ENCODE measurements at places on chromosomes 16 and 17.
A peak's percentile ranks its signal among the peaks of the same experiment; 100 is the strongest.

DNA sequence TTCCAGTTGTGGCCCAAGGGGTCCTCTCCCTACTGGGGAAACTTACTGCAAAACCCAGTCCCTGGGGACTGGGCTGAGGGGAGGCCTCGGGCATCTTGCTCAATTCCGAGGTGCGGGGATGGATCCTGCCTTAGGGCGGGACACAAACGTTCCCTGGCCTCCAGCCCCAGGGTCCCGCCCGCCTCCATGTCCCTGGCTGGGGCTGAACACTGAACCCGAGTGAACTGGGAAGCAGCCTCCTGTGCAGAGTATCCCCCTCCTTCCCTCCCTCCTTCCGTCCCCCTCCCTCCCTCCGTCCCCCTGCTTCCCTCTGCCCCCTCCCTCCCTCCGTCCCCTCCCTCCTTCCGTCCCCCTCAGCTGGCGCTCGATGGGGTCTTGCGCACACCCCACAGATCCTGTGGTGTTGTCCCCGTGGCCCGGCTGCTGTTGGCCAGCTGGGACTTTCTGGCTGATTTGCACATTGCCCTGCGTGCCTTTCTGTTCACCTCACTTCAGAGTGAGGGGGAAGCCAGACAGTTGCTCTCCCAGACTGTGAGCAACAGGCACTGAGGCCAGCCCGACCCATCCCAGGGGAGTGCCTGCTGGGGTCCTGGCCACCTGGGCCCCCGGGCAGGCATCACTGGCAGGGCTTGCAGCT, 5.5 kb downstream of the TRAF7 start:
- no peak for DNase-seq

DNA sequence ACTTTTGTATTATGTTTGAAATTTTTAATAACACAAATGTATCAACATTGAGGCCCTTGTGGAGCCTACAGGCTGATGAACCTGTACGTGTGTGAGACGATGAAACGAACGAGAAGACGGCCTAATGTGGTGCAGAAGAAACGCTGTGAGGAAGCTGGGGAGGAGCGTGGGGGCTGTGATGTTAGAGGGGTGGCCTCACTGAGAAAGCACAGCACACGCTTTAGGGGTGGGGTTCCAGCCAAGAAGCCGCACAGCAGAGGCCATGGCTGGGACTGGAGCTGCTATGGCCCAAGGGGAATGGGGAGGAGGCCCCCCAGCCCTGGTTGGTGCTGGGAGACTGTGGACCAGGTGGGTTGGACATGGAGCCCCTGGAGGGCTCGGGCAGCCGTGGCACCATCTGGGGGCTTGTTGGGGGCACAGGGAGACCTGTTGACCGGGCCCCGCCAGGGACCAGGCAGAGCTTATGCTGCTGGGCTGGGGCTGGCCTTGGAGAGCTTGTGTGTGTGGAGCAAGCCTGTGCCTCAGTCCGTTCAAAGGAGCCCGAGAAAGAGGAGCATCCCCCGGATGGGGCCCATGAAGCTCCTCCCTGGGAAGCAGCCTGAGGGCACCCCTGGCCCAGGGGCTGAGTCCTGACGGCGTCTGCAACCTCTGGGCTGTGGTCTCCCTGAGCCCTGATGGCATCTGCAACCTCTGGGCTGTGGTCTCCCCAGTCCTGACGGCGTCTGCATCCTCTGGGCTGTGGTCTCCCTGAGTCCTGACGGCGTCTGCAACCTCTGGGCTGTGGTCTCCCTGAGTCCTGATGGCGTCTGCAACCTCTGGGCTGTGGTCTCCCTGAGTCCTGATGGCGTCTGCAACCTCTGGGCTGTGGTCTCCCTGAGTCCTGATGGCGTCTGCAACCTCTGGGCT, 44.7 kb downstream of the METRNL start:
- DNase-seq, result no peak

DNA sequence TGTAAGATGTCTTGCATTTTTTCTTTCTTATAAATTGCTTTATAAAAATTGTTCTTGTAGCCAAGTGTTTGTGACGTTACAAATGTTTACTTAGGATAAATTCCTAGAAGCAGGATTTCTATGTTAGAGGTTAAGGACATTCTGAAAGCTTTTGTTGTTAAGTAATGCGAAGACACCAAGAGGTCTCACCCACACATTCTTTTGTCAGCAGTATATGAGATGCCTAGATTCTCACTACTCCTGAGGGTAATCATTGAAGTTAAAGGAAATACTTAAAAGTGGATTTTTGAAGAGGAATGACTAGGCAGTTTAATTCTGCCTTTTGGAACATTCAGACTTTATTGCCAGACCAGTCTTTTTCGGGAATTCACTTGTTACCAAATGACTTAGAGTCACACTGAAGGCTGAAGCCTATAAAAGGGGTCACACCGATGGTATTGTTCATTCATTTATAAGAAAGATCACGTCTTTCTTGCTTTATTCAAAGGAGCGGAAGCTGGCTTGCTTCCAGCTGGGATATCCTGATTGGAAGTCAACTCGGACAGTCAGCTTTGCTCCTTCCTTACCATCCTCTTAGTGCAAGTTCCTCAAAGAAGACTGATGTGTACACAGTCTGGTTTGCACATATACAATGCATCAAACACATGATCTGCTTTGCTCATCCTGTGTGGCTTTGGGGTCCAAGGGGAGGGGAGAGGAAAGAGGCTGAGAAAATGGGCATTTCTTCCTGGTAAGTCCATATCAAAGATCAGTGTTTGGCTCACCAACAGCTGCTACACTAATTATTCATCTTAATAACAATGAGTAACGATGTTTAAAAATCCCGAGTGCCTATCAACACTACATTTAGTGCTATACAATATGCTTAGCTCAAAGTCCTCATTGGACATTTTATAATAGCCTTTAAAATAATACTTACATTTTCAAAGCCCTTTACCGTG, 160.0 kb downstream of the MAP2K6 start:
- peak; percentile 67 for DNase-seq

DNA sequence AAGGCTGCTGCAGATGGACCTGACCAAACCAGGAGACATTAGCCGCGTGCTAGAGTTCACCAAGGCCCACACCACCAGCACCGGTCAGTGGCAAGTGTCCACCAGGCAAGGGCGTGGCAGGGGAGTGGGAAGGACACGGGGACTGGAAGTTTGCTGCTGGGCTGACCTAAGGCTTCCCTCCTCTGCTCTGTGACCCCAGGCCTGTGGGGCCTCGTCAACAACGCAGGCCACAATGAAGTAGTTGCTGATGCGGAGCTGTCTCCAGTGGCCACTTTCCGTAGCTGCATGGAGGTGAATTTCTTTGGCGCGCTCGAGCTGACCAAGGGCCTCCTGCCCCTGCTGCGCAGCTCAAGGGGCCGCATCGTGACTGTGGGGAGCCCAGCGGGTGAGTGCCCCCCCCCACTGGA, 4.8 kb downstream of the HSD11B2 start:
- no peak for DNase-seq

- DNase-seq, result no peak
These were observed 43.1 kb upstream of the GSG1L start for GRCh38 chr16:28106467-28107215.

DNA sequence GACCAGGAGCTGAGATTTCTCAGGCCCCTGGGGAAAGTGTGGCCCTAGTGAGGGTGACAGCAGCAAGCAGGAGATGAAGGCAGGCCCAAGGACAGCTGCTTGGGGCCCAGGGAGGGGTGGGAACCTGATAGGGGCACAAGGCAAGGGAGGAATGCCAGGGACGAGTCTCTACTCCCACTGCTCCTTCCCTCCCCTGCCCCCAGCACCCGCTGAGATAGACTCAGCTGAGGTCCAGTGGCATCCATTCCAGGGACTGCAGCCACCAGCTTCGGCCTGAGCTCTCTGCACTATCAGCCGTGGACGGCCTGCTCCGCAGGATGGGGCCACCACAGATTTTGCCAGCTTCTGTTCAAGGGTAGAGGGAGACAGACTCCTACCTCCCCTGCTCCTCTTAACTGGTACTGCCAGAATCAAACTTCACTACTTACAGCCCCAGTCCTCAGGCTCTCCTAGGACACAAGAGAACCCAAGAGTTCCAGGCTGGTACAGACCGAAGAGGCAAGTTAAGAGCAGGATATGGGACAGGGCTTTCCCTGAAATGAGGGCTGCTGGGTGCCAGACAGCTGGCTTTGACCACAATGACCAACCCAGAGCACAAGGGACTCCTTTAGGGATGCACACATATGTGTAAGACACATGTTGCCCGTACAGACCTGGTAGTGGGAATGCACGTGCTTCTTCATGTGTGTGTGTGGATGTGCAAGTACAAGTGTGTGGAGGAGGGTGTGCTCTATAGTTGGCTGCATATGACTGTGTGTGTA, 5.5 kb downstream of the CACNB1 start:
- DNase-seq, result no peak

DNA sequence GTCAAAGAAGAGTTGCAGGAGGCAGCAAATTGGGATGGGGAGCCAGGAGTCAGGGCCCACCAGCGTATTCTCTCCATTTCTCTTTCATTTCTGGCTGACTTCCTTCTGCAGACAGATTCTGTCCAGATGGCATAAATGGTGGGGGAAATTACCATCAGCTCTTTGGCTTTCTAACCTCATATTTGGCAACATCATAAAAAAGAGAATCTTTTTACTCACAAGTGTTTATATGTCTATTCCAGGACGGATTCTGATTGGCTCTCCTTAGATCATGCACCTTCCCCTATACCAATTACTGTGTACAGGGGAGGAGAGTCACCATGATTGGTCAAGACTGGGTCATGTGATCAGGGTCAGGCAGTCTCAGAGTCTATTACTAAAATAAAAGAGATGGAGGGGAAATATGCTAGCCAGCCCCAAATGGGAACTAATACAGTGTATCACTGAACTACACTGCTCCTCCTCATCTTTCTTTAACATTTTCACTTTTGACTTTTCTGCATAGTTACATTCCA, 537.1 kb upstream of the EEF2KMT start:
- DNase-seq, result no peak

DNA sequence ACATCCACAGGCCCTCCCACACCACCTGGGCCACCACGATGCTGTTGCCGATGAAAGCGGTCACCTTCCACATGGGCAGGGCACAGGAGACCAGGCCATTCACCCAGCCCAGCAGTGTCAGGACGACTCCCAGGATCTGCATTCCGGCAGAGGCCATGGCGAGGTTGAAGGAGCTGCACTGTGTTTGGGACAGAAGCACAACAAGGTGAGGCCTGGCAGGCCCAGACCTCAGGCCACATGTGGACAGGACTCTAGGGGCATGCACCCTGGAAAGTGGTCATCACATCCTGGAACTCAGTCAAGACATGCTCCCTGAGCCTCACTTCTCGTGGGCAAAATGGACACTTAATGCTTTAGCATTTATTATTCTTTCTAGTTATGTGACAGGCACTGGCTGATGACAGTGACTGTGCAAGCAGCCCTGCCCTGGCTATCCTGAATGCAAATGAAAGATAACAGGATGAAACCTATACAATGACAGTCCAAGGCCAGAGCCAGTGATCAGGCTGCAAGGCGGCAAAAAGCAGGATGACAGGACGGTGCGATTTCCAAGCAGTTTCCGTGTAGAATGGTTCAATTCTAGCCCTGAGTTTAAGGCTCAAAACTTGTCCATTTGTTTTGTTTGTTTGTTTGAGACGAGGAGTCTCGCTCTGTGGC, 2.0 kb downstream of the CLDN6 start:
- no peak for DNase-seq

GRCh38 chr17:8151120-8151640, 1.0 kb downstream of the PER1 start:
- peak; percentile 81 for DNase-seq

DNA sequence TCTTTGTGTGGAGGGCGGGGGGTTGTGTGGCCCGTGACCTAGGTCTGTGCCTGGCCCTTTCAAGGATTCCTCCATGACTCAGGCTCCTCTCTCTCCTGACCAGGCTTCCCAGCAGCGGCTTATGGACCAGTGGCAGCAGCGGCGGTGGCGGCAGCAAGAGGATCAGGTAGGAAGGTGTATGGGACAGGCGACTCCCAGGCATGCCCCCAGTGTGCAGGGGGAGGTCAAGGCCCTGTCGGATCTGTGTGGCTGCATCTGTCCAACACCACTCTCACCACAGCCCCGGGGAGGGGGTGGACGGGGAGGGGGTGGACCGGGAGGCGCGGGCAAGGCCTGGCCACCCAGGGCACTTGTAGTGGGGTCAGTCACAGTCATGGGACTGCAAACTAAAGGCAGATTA, 93.1 kb downstream of the CCDC182 start:
- no peak for DNase-seq

DNA sequence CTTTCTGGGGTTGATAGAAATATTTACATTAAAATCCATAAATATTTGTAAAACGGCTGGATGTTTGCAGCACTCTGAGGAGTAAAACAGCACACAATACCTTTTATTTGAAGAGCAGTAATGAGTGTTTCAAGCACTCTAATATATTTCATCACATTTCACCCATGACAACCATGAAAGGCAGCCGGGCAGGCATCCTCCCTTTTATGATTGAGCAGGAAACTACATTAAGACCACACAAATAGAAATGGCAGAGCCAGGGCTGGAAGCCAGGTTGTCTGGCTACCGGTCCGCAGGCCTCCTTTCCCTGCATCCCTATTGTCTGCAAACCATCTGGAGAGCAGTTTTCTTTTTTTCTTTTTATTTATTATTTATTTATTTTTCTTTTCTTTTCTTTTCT, 23.1 kb upstream of the GPRC5C start:
- no peak for DNase-seq

DNA sequence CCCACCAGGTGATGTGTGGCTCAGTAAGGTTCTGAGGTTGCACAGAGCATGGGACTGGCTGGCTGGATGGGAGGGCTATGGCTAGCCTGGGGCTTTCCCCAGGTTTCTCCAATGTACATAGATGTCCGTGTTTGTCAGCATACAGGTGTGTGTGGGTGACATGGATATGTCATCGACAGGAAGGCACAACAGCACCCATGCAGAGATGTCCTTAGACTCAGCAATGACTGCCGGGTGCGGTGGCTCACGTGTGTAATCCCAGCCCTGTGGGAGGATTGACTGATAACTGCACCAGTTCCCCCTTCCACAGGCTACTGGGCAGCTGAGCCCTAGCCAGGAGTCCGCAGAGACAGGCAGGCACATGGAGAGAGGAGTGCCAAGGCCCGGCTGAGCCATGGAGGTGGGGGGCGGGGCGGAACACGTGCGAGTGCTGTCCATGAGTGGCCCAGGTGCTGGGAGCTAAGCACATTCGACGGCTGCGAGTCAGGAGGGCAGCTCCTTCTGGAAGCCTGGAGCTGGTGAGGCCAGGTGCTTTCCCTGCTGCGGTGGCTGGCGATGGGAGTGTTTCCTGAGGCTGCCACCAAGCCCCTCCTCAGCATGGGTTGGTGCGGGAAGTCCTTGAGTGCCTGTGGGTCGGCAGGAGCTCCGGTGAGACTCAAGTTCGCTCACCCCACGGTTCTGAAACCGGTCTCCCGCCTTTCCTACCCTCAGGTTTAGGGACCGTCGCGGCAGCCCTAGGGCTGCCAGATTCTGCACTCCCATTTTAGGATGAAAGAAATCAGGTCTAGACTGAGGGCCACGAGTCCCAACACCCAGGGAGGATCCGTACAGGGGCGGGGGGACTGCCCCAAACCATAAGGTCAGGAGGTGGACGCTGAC, 858 bp upstream of the ASPSCR1 start:
- no peak for DNase-seq

- peak; percentile 8 for DNase-seq
These were observed 514 bp downstream of the UBFD1 start for GRCh38 chr16:23557779-23558702.

DNA sequence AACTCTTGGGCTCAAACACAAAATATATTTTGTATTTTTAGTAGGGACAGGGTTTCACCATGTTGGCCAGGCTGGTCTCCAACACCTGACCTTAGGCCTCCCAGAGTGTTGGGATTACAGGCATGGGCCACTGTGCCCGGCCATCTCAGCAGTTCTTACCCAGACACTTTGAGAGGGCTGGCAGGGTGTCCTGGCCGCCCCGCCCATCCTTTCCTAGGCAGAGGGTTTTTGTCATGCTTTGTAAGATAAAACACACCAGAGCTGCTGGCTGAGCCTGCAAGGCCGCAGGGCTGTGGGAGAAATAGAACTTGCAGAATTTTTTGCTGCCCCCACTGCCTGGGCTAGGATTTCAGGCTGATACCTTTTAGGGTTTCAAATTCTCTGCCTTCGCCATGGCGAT, 8.7 kb downstream of the PPL start:
- no peak for DNase-seq

Measured in SJSA1 (cell line).